ACHN (cell line): ENCODE measurements at places on chromosomes 1 and 21.

GRCh38 chr1:156726549-156727226, 1.6 kb upstream of the METTL25B start:
- DNase-seq, result peak; percentile 79

DNA sequence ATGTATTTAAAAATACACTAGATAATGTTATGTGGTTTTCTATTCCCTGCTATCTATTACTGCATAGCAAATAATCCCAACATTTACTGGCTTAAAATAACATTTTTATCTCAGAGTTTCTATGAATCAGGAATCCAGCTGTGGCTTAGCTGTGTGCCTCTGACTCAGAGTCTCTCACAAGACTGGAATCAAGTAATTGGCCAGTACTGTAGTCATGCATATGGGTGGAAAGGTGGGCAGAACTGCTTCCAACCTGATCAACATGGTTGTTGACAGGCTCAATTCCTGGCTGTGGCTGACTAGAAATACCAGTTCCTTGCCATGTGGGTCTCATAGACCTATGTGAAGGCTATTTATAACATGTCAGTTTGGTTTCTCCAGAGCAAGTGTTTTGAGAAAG, 131.8 kb downstream of the PDE4B start:
- no peak for DNase-seq

DNA sequence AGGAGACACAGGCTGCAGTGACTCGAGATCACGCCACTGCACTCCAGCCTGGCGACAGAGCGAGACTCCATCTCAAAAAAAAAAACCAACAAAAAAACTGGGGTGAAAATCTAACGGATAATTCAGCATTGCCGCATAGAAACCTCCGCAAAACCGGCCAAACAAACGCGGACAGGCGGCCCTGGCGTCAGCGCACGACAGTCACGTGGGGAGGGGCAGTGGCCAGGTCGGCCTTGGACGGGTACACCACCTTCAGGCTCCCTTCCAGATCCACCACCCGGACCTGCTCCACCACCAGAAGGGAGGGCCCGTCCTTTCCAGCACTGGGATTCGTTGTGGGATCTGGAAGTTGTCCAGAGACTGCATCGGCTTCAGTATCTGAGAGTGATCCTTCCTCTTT, 8.4 kb downstream of the SMIM1 start:
- DNase-seq, result no peak

GRCh38 chr1:39216771-39217170, 12.3 kb downstream of the MACF1 start:
- no peak for DNase-seq

GRCh38 chr1:17639703-17640340, 100.3 kb downstream of the ARHGEF10L start:
- no peak for DNase-seq

DNA sequence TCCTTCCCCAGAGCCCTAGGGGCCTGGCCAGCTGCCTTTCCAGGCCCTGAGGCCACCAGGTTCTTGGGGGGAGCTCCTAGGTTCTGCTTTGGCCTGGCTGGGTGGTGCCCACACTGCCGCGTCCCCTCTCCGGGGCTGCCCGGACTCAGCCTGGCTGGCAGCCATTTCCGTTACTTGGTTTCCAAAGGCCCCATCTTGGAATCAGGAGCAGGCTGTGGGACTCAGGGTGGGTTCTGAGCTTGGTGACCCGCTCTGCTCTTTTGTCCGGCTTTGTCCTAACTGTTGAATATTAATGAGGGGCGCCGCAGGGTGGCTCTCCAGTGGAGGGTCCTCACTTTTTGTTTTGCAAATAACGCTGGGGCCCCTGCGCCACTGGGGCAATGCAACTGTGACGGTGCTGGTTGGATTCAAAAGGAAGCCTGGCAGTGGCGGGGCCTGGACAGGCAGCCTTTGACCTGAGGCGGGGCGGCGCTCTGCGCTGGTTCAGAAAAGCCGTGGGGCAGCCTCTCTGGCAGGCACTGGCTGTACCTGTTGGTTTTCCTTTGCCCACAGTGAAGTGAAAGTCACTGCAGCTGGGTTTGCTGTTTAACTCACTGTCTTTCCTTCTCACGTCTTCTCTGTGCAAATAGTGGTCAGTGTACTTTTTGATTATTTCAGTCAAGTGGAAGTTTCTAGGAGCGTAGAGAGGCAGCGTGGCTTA, 20.2 kb downstream of the SKI start:
- no peak for DNase-seq

- DNase-seq, result no peak
Observed at GRCh38 chr1:66396212-66396890, 137.6 kb upstream of the SGIP1 start.

DNA sequence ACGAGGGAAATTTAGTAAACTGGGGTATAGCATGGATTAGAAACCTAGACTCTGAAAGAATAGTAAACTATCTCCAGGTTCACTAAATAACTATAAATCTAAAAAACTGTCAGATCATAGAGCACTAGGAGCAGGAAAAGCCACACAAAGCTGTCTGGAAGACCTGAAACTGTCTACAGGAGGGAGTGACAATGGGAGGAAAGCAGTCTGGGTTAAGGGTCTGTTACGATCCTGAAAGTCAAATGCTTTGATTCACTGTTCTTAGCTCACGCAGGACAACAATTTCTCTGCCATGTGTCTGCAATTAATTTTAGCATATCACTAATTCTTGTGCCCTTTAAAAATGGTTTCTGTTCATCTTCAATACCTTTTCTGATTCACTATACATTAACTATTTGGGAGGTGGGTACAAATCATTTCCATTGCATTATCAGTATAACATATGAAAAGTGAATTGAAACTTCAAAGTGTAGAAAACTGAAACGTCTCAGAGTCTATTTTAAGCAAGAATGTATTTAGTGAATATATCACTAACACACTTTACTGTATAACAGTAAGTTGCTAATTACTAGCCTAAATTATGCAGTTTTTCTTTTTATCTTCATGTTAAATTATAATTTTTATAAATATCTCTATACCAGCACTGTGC, 18.4 kb downstream of the CEP170 start:
- no peak for DNase-seq

GRCh38 chr1:89364954-89365550, 1.2 kb downstream of the GBP6 start:
- no peak for DNase-seq

GRCh38 chr1:26894263-26894662, 4.2 kb upstream of the GPN2 start:
- no peak for DNase-seq

DNA sequence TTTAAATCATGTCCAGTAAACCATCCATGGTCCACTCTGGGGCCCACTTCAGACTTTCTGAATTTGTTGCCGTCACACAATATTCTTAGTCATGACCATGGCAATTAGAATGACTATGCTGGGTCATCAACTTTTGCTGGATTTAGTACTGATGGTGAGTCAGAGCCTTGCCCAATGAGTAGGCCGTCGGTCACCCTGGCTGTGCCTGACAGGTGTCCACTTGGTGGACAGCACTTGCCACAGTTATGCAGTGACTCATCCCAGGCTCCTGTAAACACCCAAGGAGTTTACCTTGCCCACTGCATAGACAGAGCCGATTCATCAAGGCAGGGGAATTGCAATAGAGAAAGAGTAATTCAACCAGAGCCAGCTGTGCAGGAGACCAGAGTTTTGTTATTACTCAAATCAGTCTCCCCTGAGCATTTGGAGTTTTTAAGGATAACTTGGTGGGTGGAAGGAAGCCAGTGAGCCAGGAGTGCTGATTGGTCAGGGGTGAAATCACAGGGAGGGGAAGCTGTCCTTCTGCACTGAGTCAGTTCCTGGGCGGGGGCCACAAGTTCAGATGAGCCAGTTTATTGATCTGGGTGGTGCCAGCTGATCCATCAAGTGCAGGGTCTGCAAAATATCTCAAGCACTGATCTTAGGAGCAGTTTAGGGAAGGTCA, 333.8 kb downstream of the PTPRU start:
- peak; percentile 97 for DNase-seq

- no peak for DNase-seq
Observed at GRCh38 chr1:118118469-118118868, 66.6 kb downstream of the SPAG17 start.

DNA sequence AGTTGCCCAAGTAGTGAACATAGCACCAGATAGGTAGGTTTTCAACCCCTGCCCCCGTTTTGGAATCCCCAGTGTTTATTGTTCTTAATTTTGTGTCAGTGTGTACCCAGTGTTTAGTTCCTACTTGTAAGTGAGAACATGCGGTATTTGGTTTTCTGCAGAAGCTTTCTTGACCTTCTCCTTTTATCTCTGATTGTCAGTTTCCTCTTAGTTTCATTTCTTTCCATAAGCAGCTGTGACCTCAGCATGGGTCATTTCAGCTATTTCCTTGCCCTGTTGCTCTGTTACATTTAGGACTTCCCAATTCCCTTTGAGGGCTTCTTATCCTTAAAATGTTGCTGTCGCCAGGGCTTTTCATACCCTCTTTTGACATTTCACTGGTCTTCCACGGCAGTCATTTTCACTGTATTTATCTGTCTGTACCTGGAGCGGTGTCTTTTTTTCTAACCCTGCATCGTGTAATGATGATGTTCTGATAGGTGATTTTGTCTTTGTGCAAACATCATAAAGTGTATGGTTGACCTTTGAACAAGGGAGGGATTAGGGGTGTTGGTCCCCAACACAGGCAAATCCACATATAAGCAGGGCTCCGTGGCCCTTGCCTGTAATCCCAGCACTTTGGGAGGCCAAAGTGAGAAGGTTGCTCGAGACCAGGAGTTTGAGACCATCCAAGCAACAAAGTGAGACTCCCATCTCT, 15.0 kb downstream of the ITSN1 start:
- no peak for DNase-seq

DNA sequence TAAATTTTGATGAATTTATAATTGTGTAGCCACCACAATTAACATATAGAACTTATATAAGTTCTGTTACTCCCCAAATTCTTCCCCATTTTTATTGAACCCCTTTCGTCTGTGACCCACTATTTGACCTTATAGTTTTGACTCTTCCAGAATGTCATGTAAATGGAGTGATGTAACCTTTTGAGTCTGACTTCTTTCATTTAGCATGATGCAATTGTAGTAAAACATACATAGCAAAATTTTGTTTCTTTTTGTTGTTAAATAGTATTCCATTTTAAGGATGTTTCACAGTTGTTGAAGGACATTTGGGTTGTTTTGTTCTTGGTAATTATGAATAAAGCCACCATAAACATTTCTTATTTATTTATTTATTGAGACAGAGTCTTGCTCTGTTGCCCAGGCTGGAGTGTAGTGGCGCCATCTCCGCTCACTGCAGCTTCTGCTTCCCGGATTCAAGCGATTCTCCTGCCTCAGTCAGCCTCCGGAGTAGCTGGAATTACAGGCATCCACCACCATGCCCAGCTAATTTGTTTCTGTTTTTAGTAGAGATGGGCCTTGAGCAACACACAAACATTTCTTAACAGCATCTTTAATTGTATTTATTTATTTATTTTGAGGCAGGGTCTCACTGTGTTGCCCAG, 33.6 kb downstream of the RPRD2 start:
- DNase-seq, result no peak

DNA sequence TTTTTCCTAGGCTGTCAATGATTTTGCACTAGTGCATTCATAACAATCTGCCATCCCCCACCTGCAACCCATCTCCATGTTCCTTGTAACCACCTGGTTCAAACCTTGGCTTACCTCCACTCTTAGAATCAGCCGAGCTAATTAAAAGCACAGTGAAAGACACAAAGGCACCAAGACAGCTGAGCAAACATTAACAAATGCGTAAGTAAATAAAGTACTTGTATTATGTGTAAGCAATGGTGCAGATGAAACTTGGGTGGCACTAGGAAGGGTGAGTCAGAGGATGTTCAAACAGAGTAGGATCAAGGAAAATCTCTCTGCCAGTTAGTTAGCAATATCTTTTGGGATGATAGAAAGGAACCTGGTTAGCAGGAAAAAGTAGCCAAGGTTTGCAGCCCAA, 5.1 kb upstream of the FOXJ3 start:
- DNase-seq, result peak; percentile 34

- DNase-seq, result no peak
Observed at GRCh38 chr1:167548059-167548932, 5.3 kb downstream of the CREG1 start.

DNA sequence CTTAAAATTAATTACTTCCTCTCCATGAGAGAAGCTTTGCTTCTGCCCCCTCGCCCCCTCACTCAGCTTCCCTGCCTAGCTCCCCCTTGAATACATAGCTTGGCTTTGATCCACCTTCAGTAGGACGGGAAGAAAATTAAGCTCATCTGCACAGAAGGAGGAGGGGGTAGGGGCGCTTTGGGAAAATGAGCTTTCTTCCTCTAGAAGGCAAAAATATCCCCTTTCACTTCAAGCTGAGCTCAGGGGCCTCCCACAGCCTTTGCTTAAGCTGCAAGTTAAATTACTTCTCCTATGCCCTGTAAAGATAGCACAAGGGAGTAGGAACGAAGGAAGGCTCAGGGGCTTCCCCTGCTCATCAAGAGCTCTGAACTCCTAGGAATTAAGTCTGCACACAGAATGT, 65.2 kb upstream of the GOLT1A start:
- DNase-seq, result no peak

- no peak for DNase-seq
Observed at GRCh38 chr1:230735447-230735846, 11.7 kb upstream of the CAPN9 start.

GRCh38 chr1:189424746-189425331, 1052.8 kb downstream of the BRINP3 start:
- DNase-seq, result no peak

DNA sequence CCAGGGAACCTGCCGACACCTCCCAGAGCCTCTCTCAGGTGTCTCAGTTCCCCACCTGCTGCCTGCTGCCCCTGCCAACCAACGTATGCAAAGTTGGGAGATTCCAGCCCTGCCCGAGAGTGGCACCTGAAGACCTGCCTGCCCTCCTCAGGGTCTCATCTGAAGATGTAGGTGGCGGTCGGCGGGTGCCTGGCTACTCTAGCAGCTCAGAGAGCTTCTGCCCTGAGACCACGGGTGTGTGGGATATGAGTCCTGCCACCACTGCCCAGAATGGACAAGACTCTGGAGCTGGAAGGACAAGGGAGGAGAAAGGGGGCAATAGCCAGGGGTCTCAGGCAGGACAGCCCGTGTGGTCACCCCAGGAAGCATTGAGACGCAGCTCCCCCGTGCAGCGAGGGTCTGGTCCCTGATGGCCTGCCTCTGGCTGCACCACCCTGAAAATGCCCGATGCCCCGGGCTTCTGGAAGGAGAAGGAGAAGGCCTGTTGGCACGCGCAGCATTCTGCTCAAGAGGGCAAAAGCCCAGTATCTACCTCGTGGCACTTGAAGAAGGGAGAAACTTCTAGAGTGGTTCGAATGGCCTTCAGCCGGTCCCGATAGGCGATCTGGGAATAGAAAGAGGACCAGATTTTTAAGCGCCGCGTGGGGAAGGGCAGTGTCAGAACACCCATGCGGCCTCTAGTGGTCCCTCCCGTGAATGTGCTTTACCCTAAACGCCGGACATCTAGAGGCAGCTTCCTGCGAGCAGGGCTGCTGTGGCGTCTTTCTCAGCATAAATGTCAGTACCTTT, 88.8 kb downstream of the STUM start:
- DNase-seq, result no peak
